Non-pigmented ciliary epithelial cell (primary cell): ENCODE measurements at places on chromosomes 2 and 18.

GRCh38 chr2:120230515-120231471, 7.6 kb upstream of the TMEM185B start:
- DNase-seq = no peak

DNA sequence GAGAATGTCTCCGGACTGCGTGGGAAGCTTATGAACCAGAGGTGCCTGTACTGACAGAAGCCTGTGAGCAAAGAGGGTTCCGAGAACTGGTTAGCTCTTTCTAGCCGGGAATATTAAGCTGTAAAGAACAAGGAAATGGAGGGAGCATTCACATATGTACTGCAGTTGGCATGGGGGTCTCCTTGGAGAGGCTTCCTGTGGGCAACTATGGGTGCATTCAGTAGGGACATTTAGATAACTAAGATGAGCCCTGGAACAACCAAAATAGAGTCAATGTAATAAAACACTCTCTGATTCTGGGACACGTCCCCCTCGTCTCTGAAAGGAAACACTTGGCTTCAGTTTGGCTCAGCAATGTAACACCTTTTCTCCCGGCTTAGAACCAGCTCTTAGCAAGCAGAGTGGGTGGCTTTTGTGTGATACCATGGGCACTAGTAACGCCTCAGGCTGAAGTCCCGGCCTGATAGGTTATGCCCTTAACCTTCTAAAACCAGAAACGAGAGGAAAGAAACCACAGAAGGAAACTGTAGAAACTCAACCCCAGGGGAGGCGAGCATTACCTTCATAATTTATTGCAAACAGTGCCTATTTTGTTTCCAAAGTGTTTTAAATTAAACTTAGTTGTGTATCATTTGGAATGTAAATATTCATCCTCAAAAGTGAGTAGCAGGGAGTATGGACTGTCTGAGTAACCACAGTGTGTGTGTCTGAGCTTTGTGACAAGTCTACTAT, 48.8 kb upstream of the LPIN2 start:
- DNase-seq = no peak

GRCh38 chr2:29000481-29000880, 19.4 kb downstream of the TOGARAM2 start:
- DNase-seq = no peak

- DNase-seq = no peak
These were observed 102.9 kb downstream of the CDC42EP3 start for GRCh38 chr2:37568565-37568964.

- DNase-seq = no peak
These were observed 8.9 kb upstream of the GALNT1 start for GRCh38 chr18:35572644-35573043.

GRCh38 chr2:216015722-216016464, 2.5 kb upstream of the MREG start:
- no peak for DNase-seq

- DNase-seq = no peak
These were observed 47.8 kb upstream of the ST3GAL5 start for GRCh38 chr2:85936421-85937068.

- DNase-seq = no peak
These were observed 145.6 kb downstream of the AGAP1 start for GRCh38 chr2:235639428-235639773.

DNA sequence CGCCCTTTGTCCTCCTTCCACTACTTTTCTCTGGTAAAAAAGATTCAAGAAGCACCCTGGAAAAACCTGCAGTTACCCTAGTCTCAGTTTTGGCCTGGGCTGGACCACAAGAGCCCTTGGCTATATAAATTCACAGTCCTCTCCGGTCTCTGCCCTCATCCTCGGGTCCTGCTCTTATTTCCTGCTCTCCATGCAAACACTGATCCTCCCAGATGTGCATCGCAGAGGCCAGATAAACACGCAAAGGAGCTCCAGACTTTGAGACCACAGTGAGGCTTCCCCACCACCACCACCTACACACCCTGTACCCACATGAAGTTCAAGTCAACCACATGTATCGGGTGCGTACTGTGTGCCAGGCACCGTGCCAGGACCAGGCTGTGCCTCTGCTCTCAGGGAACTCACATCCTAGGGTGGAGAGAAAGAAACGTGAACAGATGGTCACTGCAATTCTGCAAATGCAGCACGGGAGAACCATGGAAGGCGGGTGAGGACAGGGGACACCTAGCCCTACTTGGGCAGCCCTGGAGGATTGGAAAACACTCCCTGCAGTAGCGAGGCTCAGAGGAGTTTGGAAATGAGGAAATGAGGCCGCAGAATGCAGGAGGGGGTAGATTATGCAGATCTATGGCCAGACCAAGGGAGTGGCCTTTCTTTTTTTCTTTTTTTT, 7.4 kb downstream of the CTDSP1 start:
- DNase-seq = no peak

GRCh38 chr2:17104454-17104853, 413.8 kb downstream of the RAD51AP2 start:
- DNase-seq = peak; percentile 75

DNA sequence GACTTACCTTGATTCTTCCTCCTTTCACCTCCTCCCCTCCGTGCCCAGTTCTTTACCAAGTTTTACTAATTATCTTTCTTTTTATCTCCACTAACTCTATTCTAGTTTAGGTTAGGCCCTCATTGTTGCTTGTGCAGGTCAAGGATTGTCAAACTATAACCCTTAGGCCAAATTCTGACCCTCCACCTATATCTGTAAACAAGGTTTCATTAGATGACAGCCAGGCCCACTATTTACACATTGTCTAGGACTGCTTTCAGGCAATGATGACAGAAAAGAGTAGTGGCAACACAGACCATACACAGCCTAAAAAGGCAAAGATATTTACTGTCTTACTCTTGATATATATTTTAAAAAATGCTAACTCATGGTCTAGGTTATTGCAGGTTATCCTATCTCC, 212.0 kb downstream of the RAD51AP2 start:
- no peak for DNase-seq

DNA sequence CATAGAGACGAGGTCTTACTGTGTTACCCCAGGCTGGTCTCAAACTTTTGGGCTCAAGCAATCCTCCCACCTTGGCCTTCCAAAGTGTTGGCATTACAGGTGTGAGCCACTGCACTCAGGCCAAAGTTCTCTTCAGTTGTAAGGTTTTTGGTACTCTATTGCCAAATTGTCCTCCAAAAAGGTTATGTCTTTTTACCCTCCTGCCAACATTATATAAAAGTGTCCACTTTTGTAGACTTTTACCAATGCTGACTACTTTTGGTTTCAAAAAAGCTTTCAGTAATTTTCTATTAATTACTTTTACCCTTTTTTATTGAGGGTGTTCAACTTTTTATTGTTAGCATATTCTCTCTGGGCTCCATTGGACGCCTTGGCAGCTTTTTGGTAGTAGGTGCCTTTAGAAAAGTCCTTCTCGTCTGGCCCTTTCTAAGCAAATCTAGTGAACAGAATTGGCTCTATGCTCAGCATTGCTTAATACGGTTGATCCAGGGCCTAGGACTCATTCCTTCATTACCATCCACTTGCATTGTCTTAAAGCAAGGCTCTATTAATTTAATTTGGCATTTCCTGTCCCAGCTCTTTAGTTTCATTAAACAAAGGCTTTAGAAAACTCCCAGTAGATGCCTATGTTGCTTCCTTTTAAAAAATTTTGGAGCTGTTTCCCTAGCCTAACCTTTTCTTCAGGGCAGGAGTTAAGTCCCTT, 16.7 kb upstream of the IL1A start:
- no peak for DNase-seq

DNA sequence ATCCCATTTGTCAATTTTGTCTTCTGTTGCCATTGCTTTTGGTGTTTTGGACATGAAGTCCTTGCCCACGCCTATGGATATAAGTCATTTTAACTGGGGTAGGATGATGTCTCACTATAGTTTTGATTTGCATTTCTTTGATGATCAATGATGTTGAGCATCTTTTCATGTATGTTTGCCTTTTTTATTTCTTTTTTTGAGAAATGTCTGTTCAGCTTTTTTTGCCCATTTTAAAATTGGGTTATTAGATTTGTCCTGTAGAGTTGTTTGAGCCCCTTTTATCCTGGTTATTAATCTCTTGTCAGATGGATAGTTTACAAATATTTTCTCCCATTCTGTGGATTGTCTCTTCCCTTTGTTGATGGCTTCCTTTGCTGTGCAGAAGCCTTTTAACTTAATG, 75.3 kb downstream of the COMMD1 start:
- no peak for DNase-seq

- DNase-seq = no peak
These were observed 134.4 kb upstream of the APCDD1 start for GRCh38 chr18:10319914-10320600.

- no peak for DNase-seq
These were observed 250.8 kb upstream of the CTAGE1 start for GRCh38 chr18:22668496-22668895.

- no peak for DNase-seq
These were observed 50.2 kb upstream of the CABLES1 start for GRCh38 chr18:23085066-23085465.

GRCh38 chr2:133411101-133411500, 157.2 kb downstream of the NCKAP5 start:
- no peak for DNase-seq

GRCh38 chr2:101339266-101339880, 30.9 kb upstream of the RNF149 start:
- DNase-seq = no peak

GRCh38 chr2:61125123-61125710, 36.8 kb upstream of the C2orf74 start:
- DNase-seq = no peak

DNA sequence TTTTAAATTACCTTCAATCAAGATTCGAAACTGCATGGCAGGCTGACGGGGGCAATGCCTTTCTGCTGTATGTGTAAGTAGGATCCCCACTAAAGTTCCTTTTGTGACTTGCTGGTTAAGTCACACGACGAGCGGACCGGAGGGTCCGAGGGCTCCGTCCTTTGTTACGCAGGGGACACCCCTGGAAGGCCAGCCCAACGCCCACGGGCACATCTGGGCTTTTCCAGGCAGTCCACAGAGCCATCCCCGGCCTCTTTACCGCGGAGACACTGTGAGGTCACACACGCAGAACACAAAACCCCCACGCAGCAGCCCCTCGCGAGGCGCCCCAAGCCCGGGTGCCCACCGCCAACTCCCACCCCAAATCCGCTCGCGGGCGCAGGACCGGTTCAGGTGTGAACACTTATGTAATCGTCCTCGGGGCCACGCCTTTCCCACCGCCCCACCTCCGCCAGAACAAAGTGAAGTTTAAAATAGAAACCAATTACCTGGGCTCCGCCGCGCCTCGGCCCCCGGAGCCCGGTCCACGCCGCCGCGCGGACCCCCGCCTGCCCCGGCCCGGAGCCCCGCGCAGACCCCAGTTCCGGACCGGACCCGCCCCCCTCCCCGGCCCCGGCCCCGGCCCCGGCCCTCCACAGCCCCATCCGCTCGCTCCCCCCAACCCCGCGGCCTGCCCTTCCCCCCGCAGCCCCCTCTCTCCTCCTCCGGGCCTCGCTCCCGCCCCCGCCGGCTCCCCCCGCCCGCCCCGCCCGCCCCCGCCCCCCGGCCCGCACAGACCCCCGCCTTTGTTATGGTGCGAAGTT, 4.2 kb downstream of the ZNF516 start:
- no peak for DNase-seq

DNA sequence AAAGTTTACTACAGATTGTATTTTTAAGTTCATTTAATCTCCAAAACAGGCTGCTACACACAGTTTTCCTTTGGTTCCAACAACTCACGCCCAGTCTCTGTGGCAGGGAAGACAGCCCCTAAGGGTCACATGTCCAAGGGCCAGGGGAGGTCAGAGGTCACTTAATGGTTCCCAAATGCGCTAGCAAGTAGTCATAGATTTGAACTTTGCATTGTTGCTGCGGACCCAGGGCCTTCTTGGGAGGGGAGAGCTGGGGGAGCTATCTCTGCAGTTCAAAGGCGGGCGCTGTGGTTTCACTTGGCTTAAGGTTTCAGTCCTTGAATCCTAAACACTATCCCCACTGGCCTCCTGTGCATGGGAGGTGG, 74.8 kb upstream of the ZNF532 start:
- DNase-seq = no peak

GRCh38 chr2:235864733-235865515, 303.3 kb downstream of the GBX2 start:
- DNase-seq = no peak

GRCh38 chr2:182862091-182862490, 4.3 kb downstream of the FRZB start:
- no peak for DNase-seq

DNA sequence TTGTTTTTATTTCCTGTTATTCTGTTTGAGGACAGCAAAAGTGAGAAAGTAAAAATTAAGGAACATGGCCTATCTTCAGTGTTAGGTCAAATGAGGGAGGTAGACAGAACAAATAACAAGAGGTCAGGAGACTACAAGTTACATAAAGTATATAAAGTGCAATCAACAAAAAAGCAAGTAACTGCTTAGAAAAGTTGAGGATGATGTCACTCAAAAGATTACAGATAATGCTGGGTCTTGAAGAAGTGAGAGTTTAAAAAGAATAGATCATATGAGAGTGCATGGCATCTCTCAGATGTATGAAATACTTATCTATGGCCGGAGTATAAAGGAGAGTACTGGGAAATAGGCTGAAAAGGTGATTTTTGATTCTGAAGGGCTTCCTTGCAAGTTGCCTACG, 79.9 kb downstream of the LNPK start:
- DNase-seq = no peak

DNA sequence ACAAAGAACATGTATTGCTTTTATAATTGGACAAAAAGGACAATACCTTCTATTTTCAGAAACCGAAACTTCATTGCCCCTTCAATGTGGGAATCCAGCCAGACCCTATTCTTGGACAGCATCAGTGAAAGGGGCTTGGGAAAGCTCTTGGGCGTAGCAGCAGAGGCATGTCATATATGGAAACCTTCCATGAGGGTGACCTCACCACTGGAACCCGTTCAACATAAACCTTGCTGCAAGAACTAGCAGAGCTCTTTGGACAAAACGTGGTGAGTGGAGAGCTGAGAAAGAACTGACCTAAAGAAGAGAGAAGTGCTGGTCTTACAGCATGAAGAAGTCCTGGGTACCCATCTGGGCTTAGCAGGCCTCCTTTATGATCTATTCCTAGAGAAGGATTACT, 22.7 kb upstream of the ACTG2 start:
- DNase-seq = peak; percentile 84

DNA sequence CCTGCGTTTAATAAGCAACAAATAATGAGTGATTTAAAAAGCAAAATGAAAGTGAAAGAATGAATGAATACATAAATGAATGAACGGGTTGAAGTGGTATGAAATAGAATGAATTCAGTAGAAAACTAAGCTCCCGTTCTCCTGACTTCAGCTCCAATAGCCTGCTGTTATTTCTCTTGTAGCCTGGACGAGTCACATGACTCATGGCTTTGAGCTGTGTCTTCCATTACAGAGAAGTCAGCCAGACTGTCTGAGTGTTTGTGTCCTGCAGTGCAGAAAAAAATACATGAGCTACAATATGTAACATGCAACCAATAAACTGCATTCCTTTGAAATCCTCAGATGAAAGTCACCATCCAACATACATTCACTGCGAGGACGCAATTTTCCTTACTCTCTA, 21.2 kb downstream of the SCG2 start:
- DNase-seq = no peak

- DNase-seq = no peak
These were observed 170.9 kb upstream of the SIX2 start for GRCh38 chr2:45180033-45180746.
